ENCODE measurements at places on chromosomes 1 and 21. TPM values are rescaled to one million over a fixed set of nuclear protein-coding genes. Genes with fewer than 3 reads are reported as not detected.

GRCh38 chr1:91070298-91070697, 48.5 kb upstream of the ZNF644 start:
- no peak overlapping the region for H3K27ac ChIP-seq
- DNase-seq: no peak
- H3K36me3 ChIP-seq: no peaks in the 10 kb centered on the region
- no peaks in the 10 kb centered on the region for H3K27me3 ChIP-seq

- no peak for DNase-seq
- no peaks in the 10 kb centered on the region for H3K27me3 ChIP-seq
- H3K27ac ChIP-seq: no peak overlapping the region
- no peaks in the 10 kb centered on the region for H3K4me1 ChIP-seq
Measured at GRCh38 chr1:163298365-163298764, 23.4 kb upstream of the NUF2 start.

- H3K4me3 ChIP-seq: no peak overlapping the region
- no peaks in the 10 kb centered on the region for H3K36me3 ChIP-seq
- no peaks in the 10 kb centered on the region for H3K27me3 ChIP-seq
- H3K4me1 ChIP-seq: no peaks in the 10 kb centered on the region
- DNase-seq: no peak
Measured at GRCh38 chr1:170265234-170265633, 119.5 kb downstream of the NTMT2 start.

GRCh38 chr1:230901671-230902070, 33.4 kb upstream of the C1orf198 start:
- peaks cover 2% of the 10 kb centered on the region for H3K36me3 ChIP-seq
- DNase-seq: no peak
- H3K4me3 ChIP-seq: no peak overlapping the region
- no peaks in the 10 kb centered on the region for H3K27me3 ChIP-seq

- no peaks in the 10 kb centered on the region for H3K36me3 ChIP-seq
- DNase-seq: no peak
Measured at GRCh38 chr1:110687250-110687649, 12.5 kb upstream of the KCNA3 start.

The CD247 gene
- total RNA-seq: not detected

GRCh38 chr1:185291652-185292051, 25.4 kb downstream of the IVNS1ABP start:
- no peak overlapping the region for H3K27ac ChIP-seq
- no peaks in the 10 kb centered on the region for H3K4me1 ChIP-seq

The SH2D1B gene
- total RNA-seq: not detected

The FMOD gene
- not detected for total RNA-seq

GRCh38 chr1:165679282-165680036, 18.9 kb downstream of the ALDH9A1 start:
- H3K4me1 ChIP-seq: no peaks in the 10 kb centered on the region
- no peak for DNase-seq
- peaks cover 28% of the 10 kb centered on the region for H3K36me3 ChIP-seq
- no peak overlapping the region for H3K27ac ChIP-seq

- H3K27me3 ChIP-seq: peaks cover 87% of the 10 kb centered on the region
- H3K36me3 ChIP-seq: no peaks in the 10 kb centered on the region
- DNase-seq: no peak
- no peaks in the 10 kb centered on the region for H3K4me1 ChIP-seq
- no peak overlapping the region for H3K4me3 ChIP-seq
Measured at GRCh38 chr1:38328278-38329035, 281.9 kb upstream of the POU3F1 start.

- no peak for DNase-seq
- H3K4me1 ChIP-seq: no peaks in the 10 kb centered on the region
- no peak overlapping the region for H3K4me3 ChIP-seq
- H3K27ac ChIP-seq: no peak overlapping the region
- H3K36me3 ChIP-seq: no peaks in the 10 kb centered on the region
Measured at GRCh38 chr1:157252473-157252872, 114.3 kb upstream of the ETV3 start.

- H3K27ac ChIP-seq: no peak overlapping the region
- H3K27me3 ChIP-seq: no peaks in the 10 kb centered on the region
- no peak overlapping the region for H3K4me3 ChIP-seq
- no peaks in the 10 kb centered on the region for H3K4me1 ChIP-seq
Measured at GRCh38 chr1:206013026-206013795, 10.0 kb upstream of the RAB7B start.

- H3K36me3 ChIP-seq: no peaks in the 10 kb centered on the region
- no peak overlapping the region for H3K27ac ChIP-seq
- H3K4me3 ChIP-seq: no peak overlapping the region
Measured at GRCh38 chr1:182622901-182623528, 18.8 kb upstream of the RGS16 start.

DNA sequence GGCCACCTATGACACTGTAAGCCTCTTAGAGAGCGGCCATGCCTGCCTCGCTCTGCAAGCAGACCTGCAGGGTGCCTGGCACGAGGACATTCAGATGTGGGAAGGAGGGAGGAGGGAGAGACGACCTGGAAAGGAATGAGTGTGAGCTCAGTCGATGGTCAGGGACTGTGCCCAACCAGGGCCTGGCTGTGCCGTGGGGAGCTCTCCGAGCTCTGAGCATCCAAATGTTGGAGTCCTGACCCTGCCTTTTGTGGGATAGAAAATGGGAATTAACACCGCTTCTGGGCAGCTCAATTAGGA, 7.3 kb downstream of the CSTB start:
- H3K27me3 ChIP-seq: no peaks in the 10 kb centered on the region
- H3K4me3 ChIP-seq: peak overlapping the region; percentile 29
- H3K4me1 ChIP-seq: peaks cover 38% of the 10 kb centered on the region
- H3K27ac ChIP-seq: peak overlapping the region; percentile 98

GRCh38 chr21:34885626-34886239, 163.4 kb downstream of the RUNX1 start:
- peak overlapping the region; percentile 97 for H3K4me3 ChIP-seq
- H3K4me1 ChIP-seq: peaks cover 31% of the 10 kb centered on the region
- H3K36me3 ChIP-seq: peaks cover 34% of the 10 kb centered on the region
- H3K27ac ChIP-seq: peak overlapping the region; percentile 99
- no peak for DNase-seq
- no peaks in the 10 kb centered on the region for H3K27me3 ChIP-seq

- DNase-seq: no peak
- H3K36me3 ChIP-seq: no peaks in the 10 kb centered on the region
- no peaks in the 10 kb centered on the region for H3K27me3 ChIP-seq
- H3K27ac ChIP-seq: no peak overlapping the region
- peaks cover 10% of the 10 kb centered on the region for H3K4me1 ChIP-seq
Measured at GRCh38 chr1:211583011-211583992, 4.3 kb upstream of the SLC30A1 start.

DNA sequence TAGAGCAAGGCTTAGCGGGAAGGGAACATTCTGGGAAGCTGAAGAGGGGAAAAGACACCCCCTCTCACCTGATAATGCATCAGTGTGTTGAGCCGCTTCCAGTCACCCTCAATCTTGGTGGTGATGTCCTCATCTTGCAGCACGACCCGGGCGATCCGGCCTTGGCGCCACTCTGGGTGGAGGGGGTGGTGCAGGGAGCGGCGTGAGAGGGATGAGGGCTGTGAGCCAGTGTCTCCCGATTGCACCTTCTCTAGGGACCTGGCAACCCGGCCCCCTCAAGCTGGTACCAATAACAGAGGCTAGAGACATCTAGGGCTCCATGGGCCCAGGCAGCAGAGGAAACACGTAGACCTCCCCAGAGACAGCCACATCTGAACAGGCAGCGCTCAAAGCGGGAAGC, 127.4 kb upstream of the CD34 start:
- no peaks in the 10 kb centered on the region for H3K36me3 ChIP-seq
- no peaks in the 10 kb centered on the region for H3K4me1 ChIP-seq
- no peaks in the 10 kb centered on the region for H3K27me3 ChIP-seq
- H3K4me3 ChIP-seq: no peak overlapping the region

DNA sequence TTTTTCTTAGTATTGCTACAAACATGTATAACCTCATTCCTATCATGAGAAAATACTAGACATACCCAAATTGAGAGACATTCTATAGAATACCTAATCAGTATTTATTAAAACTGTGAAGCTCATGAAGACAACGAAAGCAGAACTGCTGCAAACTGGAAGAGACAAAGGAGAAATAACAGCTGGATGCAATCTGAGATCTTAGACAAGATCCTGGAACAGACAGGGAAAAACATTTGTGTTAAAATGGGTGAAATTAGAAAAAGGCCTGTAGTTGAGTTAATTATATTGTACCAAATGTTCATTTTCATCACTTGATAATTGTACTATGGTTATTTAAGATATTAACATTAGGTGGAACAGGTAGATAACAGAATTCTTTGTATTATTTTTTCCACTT, 392.0 kb downstream of the PLPP3 start:
- H3K27ac ChIP-seq: no peak overlapping the region
- no peaks in the 10 kb centered on the region for H3K4me1 ChIP-seq
- no peaks in the 10 kb centered on the region for H3K36me3 ChIP-seq
- DNase-seq: no peak

DNA sequence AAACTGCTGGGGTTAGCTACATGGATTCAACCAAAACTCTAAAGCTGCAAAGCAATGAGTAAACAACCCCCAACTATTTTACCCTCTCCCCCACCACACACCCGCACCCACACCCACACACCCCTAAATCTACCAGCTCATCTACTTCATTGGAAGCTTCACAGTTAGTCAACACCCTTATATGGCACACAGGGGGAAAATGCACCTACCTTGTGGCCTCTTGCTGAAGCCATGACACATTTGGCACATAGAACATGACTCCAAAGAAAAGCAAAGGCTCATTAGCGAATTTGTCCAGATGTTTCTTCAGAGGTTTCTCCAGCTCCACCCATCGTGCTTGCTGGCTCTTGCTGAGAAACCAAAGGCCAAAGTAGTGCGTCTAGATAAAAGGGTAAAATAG, 99.8 kb downstream of the PTPN14 start:
- no peak for DNase-seq
- peaks cover 63% of the 10 kb centered on the region for H3K4me1 ChIP-seq
- no peak overlapping the region for H3K27ac ChIP-seq
- H3K27me3 ChIP-seq: no peaks in the 10 kb centered on the region
- H3K36me3 ChIP-seq: no peaks in the 10 kb centered on the region

The RPS27 gene
- total RNA-seq: 898 TPM

DNA sequence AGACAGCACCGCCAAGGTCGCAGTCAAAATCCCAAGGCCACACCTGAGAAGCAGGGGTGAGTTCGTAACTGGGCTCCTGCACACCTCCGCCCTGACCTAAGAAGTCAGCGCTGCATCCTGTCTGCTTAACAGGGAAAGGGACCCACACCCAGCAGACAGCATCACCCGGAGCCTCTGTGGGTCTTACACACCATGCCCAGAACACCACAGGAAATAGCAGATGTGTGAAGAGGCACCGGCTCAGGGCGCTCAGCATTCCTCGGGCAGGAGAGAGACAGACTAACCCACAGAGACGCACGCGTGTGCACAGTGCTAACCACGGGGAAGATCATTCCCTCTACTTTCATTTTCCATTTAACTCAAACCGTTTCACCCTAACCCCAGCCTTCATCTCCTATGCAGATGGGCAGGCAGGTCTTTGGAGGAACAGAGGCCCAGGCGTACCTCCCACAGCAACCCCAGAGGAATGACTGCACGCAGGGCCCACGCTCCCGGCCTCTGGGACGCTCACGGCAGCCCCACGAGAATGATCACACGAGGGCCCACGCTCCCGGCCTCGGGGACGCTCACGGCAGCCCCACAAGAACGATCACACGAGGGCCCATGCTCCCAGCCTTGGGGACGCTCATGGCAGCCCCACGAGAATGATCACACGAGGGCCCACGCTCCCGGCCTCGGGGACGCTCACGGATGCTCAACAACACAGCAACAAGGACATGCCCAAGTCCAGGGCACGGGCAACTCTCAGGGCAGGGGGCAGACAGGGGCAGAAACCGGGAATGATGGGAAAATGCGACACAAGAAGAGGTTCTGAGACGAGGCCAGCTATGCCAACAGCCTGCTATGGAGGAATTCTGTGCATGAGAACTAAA, 20.9 kb downstream of the POFUT2 start:
- no peak for DNase-seq
- no peaks in the 10 kb centered on the region for H3K27me3 ChIP-seq
- H3K27ac ChIP-seq: no peak overlapping the region
- H3K36me3 ChIP-seq: no peaks in the 10 kb centered on the region

GRCh38 chr1:53338423-53338822, 10.6 kb upstream of the LRP8 start:
- H3K4me3 ChIP-seq: no peak overlapping the region
- no peaks in the 10 kb centered on the region for H3K36me3 ChIP-seq
- no peaks in the 10 kb centered on the region for H3K27me3 ChIP-seq
- DNase-seq: no peak
- H3K27ac ChIP-seq: no peak overlapping the region
- no peaks in the 10 kb centered on the region for H3K4me1 ChIP-seq

GRCh38 chr1:8632102-8632501, 185.3 kb downstream of the RERE start:
- no peak for DNase-seq
- peaks cover 10% of the 10 kb centered on the region for H3K4me1 ChIP-seq
- no peaks in the 10 kb centered on the region for H3K36me3 ChIP-seq
- H3K27me3 ChIP-seq: no peaks in the 10 kb centered on the region
- no peak overlapping the region for H3K4me3 ChIP-seq

DNA sequence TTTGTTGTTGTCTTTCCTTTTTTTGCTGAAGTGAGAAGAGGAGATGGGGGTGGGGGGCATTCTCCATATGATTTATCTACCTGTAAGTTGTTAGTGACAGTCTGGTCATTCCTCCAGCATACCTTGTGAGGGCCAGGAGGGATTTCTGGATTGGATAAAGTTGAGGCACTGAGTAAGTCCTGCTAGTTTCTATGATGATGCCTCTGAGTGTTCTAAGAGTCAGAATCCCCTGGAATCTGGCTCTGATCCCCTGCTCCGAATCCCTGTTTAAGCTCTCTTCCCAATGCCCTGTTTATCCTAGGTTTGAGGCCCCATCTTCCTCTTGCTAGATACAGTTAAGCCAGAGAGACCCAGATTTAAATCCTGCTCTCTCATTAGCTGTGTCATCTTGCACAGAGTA, 83.2 kb upstream of the HOOK1 start:
- no peaks in the 10 kb centered on the region for H3K36me3 ChIP-seq
- peaks cover 10% of the 10 kb centered on the region for H3K4me1 ChIP-seq
- no peaks in the 10 kb centered on the region for H3K27me3 ChIP-seq
- no peak for DNase-seq
- H3K27ac ChIP-seq: no peak overlapping the region

The ANKRD34A gene
- 0.50 TPM for total RNA-seq
